ENCODE measurements at places on chromosomes 4 and X. TPM values are rescaled to one million over a fixed set of nuclear protein-coding genes. Genes with fewer than 3 reads are reported as not detected.

DNA sequence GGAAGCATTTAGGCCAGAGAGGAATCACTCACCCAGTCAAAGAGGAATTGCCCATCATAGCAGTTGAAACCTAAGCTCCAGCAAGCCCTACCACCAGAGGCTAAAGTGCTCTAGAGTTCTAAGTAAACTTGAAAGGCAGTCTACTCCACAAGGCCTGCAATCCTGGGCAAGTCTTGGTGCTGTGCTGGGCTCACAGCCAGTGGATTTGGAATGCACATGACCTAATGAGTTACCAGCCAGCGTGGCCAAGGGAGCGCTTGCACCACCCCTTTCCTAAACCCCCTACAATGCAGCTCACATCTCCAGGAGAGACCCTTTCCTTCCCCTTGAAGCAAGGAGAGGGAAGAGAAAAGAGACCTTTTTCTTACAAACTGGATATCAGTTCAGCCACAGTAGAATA, 445.7 kb downstream of the GASK1B start:
- no peak overlapping the region for H3K4me3 ChIP-seq
- H3K27me3 ChIP-seq, result no peaks in the 10 kb centered on the region
- H3K4me1 ChIP-seq, result no peaks in the 10 kb centered on the region

DNA sequence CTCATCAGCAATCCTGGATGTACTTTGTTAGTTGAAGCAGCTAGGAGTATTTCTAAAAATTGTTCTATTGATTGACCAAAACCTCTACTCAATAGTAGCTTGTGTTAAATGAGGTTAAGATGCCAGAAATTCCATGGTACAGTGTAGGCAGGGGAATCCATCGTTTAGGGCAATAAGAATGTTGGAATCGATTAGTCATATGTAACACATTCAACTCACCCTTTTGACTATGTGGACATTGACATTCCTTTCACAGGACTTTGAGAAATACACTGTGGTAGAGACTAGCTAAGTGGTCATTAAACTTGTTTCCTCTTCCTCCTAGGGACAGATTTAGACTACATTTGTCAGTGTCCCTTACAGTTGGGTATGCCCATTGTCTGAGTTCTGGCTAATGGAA, 40.2 kb downstream of the KDM5C start:
- no peaks in the 10 kb centered on the region for H3K36me3 ChIP-seq
- H3K4me3 ChIP-seq, result no peak overlapping the region

- no peaks in the 10 kb centered on the region for H3K36me3 ChIP-seq
- peak overlapping the region; percentile 70 for H3K27ac ChIP-seq
Observed at GRCh38 chrX:54482839-54483593, 13.0 kb downstream of the FGD1 start.

DNA sequence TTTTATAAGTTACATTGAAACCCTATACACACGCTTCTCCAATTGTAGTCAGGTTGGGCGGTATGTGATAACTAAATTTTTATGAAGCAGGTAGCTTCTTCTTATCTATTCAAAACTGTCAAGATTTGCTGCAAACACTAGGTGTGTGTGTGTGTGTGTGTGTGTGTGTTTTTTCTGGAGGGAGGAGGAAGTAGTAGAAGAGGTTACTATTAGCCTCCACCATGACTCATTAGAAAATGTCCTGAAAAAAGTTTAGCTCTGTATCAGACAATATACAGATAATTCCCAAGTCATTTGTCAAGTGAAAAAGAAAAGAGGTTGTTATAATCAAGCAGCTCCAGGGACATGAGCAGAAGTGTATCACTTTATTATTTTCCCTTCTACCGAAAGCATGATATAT, 33.9 kb downstream of the PCDH7 start:
- H3K36me3 ChIP-seq, result no peaks in the 10 kb centered on the region
- H3K27me3 ChIP-seq, result no peaks in the 10 kb centered on the region
- H3K4me1 ChIP-seq, result no peaks in the 10 kb centered on the region
- no peak overlapping the region for H3K4me3 ChIP-seq
- no peak for DNase-seq

- DNase-seq, result no peak
- no peak overlapping the region for H3K27ac ChIP-seq
- no peaks in the 10 kb centered on the region for H3K36me3 ChIP-seq
- peaks cover 6% of the 10 kb centered on the region for H3K4me1 ChIP-seq
- no peak overlapping the region for H3K4me3 ChIP-seq
- H3K27me3 ChIP-seq, result no peaks in the 10 kb centered on the region
Observed at GRCh38 chr4:115110191-115111181, 2.9 kb downstream of the NDST4 start.

GRCh38 chr4:184028561-184029374, 123.7 kb downstream of the STOX2 start:
- no peaks in the 10 kb centered on the region for H3K27me3 ChIP-seq
- DNase-seq, result no peak
- peak overlapping the region; percentile 33 for H3K4me3 ChIP-seq
- no peaks in the 10 kb centered on the region for H3K4me1 ChIP-seq
- no peak overlapping the region for H3K27ac ChIP-seq

DNA sequence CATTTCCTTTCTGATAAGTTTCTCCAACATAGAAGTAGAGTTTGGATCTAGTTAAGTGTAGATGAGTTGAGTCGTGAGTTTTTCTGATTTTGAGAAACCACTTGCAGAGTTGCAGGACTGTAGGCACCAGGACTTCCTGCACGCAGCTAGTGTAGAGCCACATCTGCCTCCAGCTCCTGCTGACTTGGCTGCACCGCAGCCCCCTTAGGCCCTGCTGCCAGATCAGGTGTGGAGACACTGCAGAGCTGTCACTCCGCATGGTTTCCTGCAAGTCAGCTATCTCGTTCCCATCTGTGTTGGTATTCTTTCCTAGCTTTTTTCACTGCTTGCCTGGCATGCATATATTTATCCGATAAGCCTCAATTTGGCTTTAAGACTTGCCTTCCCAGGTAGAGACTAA, 48.9 kb downstream of the PCDH7 start:
- no peak overlapping the region for H3K27ac ChIP-seq
- no peaks in the 10 kb centered on the region for H3K36me3 ChIP-seq
- H3K4me3 ChIP-seq, result no peak overlapping the region
- no peak for DNase-seq
- H3K4me1 ChIP-seq, result peaks cover 38% of the 10 kb centered on the region

GRCh38 chr4:24840826-24841543, 45.6 kb downstream of the SOD3 start:
- H3K27me3 ChIP-seq, result no peaks in the 10 kb centered on the region
- peak overlapping the region; percentile 1 for H3K27ac ChIP-seq
- H3K4me1 ChIP-seq, result no peaks in the 10 kb centered on the region
- DNase-seq, result no peak
- H3K36me3 ChIP-seq, result no peaks in the 10 kb centered on the region

DNA sequence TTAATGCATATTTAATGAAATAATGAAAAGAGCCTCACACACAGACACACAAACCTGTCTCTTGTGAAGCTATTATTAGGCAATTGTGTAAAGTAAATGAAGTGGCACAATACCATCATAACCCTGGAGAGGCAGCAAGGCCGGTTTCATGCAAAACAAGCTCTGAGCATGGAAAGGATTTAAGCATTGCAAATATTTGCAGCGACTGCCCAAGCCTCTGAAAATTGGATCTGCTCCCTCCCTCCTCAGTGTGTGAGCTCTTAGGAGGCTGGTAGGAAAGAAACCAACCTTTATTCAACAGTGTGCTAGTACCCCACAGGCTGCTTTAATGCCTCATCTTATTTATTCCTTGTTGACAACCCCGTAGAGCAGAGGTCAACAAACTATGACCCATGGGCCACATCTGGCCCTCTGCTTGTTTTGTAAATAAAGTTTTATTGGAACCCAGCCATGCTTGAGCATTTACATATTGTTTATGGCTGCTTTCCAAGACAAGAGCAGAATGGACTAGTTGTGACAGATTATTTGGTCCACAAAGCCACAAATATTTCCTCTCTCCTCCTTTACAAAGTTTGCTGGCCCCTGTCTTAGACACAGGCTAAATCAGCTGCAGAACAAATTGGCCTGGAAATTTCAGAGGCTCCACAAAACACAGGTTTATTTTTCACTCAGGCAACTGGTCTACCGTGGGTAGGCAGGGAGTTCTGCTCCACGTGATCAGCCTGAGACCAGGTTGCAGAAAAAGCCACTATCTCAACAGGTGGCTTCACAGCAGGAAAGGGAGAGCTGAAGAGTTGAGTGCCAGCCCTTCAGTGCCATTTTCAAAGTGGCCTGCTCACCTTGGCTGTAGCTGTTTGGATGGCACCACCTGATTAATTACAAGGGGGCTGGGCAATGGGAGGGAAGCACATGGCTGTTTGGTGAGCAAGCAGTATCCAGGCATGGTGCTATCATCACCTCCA, 16.8 kb downstream of the RS1 start:
- H3K4me1 ChIP-seq, result no peaks in the 10 kb centered on the region
- no peak for DNase-seq
- no peaks in the 10 kb centered on the region for H3K27me3 ChIP-seq
- no peak overlapping the region for H3K4me3 ChIP-seq

DNA sequence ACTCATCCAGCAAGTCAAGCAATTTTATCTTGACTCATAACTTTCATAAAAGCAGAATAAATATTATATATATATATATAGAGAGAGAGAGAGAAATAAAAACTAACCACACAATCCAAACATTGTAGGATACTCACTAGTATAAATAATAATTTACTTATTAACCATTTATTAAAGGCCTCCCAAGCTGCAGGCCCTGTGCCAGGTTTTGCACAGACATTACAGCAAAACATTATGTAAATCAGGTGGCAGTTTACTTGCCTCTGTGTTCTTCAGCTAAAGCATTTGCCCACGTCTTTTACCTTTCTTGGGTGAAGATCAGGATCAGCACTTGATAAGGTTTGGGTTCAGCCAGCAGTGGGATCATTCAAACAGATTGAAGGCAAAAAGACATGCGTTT, 75.6 kb downstream of the CLDN22 start:
- H3K27me3 ChIP-seq, result no peaks in the 10 kb centered on the region
- no peak overlapping the region for H3K27ac ChIP-seq
- no peaks in the 10 kb centered on the region for H3K4me1 ChIP-seq
- no peak overlapping the region for H3K4me3 ChIP-seq

DNA sequence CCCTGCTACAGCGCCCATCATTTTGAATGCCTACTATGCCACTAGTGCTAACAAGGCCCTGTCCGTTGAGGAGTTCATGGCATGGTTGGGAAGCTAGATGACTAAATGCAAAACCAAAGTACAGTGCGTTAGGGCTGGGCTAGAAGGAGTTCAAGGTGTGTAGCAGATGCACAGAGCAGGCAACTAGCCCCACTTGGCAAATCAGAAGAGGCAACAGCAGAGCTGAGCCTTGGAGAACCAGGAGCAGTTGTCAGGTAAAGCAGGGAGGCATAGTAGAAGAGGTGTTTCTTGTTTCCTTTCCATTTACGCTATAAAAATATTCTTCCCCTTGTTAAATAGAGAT, 146.6 kb upstream of the CPEB2 start:
- no peaks in the 10 kb centered on the region for H3K36me3 ChIP-seq
- H3K4me3 ChIP-seq, result no peak overlapping the region
- H3K27ac ChIP-seq, result peak overlapping the region; percentile 82
- H3K4me1 ChIP-seq, result peaks cover 50% of the 10 kb centered on the region
- DNase-seq, result no peak
- no peaks in the 10 kb centered on the region for H3K27me3 ChIP-seq

DNA sequence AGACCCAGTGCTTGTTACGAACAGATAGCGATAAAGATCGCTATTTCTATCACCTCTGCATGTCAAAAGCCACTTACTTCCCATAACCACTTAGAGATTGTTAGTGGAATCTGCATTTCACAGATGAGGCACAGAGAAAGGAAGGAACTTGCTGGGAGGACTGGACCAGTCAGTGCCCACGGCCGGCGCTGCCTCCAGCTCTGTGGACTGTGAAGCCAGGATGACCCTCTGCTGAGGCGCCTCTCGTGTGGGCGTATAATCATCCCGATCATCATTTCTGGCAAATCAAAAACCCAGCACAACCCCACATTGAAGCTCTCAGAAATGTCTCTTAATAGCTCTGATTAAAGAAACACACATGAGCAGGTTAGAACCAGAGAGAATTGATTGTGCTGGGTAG, 61.5 kb upstream of the ADRA2C start:
- no peak overlapping the region for H3K27ac ChIP-seq
- peaks cover 71% of the 10 kb centered on the region for H3K27me3 ChIP-seq
- H3K36me3 ChIP-seq, result no peaks in the 10 kb centered on the region

- H3K27me3 ChIP-seq, result no peaks in the 10 kb centered on the region
- DNase-seq, result no peak
- H3K4me1 ChIP-seq, result no peaks in the 10 kb centered on the region
- H3K27ac ChIP-seq, result no peak overlapping the region
- no peak overlapping the region for H3K4me3 ChIP-seq
- H3K36me3 ChIP-seq, result no peaks in the 10 kb centered on the region
Observed at GRCh38 chr4:163595580-163595979, 101.1 kb downstream of the TMA16 start.

GRCh38 chrX:150899191-150899757, 806 bp upstream of the CD99L2 start:
- peaks cover 7% of the 10 kb centered on the region for H3K4me1 ChIP-seq
- DNase-seq, result peak; percentile 68
- H3K27me3 ChIP-seq, result no peaks in the 10 kb centered on the region

GRCh38 chr4:71212216-71212615, 126.6 kb upstream of the SLC4A4 start:
- no peak overlapping the region for H3K27ac ChIP-seq
- no peaks in the 10 kb centered on the region for H3K27me3 ChIP-seq
- no peaks in the 10 kb centered on the region for H3K36me3 ChIP-seq
- H3K4me1 ChIP-seq, result no peaks in the 10 kb centered on the region
- DNase-seq, result no peak

DNA sequence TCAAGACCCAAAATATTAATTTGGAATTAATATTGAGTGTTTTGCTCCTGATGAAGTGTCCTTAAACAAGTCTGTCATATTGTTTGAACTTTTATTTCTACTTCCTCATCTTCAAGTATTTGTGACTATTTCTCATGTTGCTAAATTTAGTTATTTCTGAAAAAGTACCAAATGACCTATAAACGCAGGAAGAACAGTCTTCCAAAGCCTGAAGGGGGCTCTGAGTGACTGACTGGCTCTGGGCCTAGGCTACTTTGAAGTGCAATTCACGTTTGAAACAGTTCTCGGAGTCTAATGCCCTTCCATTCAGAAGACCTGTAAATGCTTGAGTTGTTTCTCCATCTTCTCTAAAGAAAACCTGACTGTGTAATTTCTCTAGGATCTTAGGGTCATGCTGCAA, 26.5 kb downstream of the GALNT7 start:
- H3K27me3 ChIP-seq, result no peaks in the 10 kb centered on the region
- H3K4me3 ChIP-seq, result no peak overlapping the region
- H3K27ac ChIP-seq, result no peak overlapping the region
- DNase-seq, result no peak
- no peaks in the 10 kb centered on the region for H3K36me3 ChIP-seq
- H3K4me1 ChIP-seq, result no peaks in the 10 kb centered on the region

- no peaks in the 10 kb centered on the region for H3K27me3 ChIP-seq
- H3K4me3 ChIP-seq, result no peak overlapping the region
- no peak for DNase-seq
- no peaks in the 10 kb centered on the region for H3K4me1 ChIP-seq
- no peaks in the 10 kb centered on the region for H3K36me3 ChIP-seq
Observed at GRCh38 chrX:97065066-97065465, 181.4 kb downstream of the RPA4 start.

Gene PRRG1
- 8.3 TPM for total RNA-seq

Gene HNRNPDL
- total RNA-seq, result 210 TPM

Gene N4BP2
- total RNA-seq, result 7.9 TPM

Gene MUC7
- not detected for total RNA-seq

Gene CXCL3
- not detected for total RNA-seq

Gene POU3F4
- 0.28 TPM for total RNA-seq

Gene ODAM
- total RNA-seq, result 5.8 TPM

Measured in sigmoid colon (tissue), 7 donors.